NCI-H1092 treated with DMSO at 0.1 percent for 48 hours (cell line): ENCODE measurements at places on chromosomes 11 and 22.
A peak's percentile ranks its signal among the peaks of the same experiment; 100 is the strongest.

GRCh38 chr11:95563859-95564258, 225.7 kb downstream of the FAM76B start:
- no peak for DNase-seq

- no peak for DNase-seq
Measured at GRCh38 chr22:32542677-32543357, 68.2 kb downstream of the FBXO7 start.

GRCh38 chr11:85626496-85626895, 648 bp downstream of the DLG2 start:
- DNase-seq: peak; percentile 22

DNA sequence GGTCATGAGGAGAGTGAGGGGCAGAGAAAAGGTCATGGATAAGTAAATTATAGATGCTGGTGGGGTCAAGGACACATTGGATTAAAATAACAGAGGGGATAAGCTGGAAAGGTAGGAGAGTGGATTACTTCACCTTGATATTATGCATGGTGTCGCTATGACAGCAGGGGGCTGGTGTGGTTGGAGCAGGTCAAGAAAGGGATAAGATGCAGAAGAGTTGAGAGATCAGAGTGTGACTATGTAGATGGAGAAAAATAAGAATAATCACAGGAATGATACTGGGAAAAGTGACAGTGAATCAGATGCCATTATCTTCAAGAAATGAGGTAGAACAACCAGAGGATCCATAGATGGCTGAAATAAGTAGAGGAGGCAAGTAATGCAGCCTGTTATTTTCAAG, 29.4 kb upstream of the AMOTL1 start:
- DNase-seq: no peak

DNA sequence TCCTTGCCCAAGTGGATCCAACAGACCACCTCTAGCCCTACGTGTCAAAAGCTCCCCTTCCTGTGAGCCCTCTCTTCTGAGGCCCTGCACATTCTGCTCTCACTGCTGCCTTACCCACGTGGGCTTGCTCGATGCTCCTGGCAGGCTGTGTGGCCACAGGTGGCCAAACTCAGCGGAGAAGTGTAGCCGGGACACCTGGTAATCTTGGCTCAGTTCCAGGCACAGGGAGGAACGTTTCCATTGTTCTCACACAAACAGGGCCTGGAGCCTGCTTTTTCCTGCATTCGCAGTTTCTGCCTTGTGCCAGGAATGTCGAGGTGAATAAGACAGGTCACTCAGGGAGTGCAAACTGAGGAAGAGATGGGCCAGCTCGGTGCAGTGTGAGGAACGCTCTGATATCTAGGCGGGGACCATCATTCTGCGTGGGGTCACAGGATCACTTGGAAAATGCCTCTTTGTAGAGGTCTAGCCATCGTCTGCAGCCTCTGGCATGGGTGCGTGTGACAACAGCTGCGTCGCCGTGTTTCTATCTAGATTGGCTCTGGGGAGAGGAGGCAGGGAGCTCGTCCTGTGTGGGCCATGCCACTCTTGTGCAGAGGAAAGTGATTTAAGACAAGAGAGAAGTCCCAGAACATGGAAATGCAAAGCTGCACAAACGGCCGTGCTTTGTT, 127.6 kb upstream of the PARVA start:
- DNase-seq: peak; percentile 96

- DNase-seq: peak; percentile 39
Measured at GRCh38 chr22:22786301-22787115, 101.1 kb upstream of the IGLL5 start.

DNA sequence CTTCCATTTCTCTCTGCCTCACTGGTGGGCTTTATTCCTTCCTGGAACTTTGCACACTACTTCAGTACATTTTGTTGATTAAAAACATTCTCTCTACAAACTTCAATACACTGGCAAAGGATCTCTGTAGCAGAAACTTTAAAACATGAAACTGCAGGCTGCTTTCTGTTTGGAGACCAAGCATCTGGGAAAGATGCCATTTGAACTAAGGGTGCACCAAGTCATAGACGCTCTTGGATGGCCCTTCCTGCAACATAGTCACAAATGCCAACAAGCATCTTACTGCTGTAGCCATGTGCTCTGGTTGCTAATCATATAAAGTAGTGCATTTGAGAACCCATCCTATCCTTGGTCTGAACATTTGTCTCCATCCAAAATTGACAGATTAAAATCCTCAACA, 56.4 kb downstream of the SNX19 start:
- no peak for DNase-seq

GRCh38 chr11:27409049-27409448, 46.0 kb upstream of the CCDC34 start:
- DNase-seq: no peak

DNA sequence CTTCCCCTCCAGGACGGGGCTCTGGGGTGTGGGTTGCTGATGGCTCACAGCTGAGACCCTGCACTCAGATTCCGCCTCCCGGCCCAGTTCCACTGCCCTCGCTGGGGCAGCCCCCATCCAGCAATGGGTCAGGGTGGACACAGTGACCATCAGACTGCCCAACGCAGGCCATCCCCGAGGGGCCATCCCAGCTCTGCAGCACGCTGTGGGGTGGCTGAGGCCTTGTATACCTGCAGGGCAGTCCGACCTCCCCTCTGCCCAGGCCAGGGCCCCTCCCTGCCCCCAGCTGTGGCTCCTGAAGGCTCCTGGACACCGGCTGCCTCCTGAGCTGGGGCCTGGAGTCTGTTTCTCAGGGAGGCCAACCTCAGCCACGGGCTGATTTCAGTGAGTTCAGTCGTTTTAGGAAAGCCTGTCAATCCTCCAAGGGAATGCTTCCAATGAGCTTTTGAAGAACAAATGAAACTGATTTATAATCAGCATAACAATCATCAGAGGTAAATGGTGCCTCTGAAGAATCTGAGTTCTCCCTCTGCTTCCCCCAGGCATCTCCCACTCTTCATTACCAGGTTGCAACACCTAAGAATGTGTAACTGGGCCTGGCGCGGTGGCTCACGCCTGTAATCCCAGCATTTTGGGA, 95.1 kb downstream of the CELSR1 start:
- no peak for DNase-seq

- no peak for DNase-seq
Measured at GRCh38 chr11:130781931-130782330, 134.3 kb downstream of the SNX19 start.

DNA sequence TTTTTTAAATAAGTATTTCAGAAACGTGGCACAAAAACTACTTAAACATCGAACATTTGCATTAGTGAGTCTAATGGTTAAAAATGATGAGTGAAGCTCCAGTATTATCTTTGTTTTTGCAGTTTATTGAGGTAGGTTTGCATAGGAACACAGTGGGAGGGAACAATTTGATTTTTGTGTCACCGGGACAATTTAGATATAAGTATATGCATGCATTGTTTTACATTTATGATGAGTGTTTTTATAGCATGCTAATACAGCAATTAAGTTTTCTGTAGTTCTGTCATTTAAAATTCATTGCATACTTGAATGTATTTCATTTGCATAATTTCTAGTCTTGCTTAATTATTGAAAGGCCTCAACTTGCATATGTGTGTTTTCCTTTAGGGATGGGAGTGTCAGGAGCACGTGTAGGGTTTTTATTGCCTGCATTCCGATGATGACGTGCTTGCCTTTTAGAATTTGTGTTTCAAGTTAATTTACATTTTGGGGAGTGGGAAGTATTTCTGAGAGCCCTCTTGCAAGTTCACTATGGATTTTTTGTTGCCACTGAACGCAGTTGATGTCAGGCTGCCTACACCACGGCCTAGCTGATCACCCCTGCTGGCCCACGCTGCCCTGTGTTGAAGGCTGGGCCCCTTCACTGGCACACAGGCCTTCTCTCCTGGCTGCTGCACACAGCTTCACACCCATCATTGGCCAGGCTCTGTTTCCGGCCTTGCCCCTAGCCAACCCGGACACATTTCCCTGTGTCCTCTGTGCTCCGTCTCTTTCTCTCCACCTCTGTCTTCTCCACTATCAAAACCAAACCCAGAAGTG, 120.9 kb downstream of the TBC1D22A start:
- no peak for DNase-seq

GRCh38 chr22:49111085-49111484, 716.6 kb downstream of the BRD1 start:
- DNase-seq: no peak

GRCh38 chr11:65329478-65329877, 4.2 kb upstream of the DPF2 start:
- no peak for DNase-seq

GRCh38 chr11:104060004-104060794, 23.8 kb downstream of the DDI1 start:
- no peak for DNase-seq

DNA sequence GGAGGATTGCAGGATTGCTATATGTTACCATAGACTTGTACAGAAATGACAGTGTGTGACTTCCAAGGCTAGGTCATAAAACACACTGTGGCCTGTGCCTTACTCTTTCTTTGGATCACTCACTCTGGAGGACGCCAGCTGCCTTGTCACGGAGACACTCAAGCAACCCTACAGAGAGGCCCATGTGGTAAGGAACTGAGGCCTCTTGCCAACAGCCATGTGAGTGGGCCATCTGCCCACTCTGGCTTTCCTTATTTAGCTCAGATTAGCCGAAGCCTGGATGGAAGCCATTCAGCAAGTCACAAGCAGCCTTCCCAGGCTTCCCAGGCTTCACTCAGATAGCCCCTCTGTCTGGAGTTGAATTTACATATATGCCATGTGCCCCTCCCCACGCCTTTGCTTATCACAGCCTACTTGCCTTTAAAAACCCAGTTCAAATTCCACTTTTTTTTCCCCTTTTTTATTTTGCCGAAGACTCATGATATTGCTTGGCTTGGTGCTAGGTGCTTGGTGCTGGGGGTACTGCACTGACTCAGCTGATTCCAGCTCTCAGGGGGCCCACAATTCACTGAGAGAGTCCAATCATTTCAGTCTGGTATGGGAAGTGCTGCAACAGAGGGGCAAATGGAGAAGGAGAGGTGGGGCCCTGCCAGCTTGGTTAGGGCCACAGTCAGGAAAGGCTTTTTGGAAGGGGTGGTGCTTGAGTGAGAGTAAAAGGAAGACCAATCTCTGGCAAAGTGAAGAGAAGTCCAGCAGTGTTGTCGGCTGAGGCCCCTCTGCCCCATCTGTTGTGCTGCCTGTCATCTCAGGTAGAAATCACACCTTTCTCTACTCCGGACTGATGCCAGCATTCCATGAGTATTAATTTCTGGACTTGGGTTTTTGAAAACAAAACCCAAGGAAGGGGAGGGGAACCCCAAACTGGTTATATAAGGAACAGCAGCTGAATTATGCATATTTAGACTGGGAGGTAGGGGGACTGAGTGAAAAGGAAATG, 14.5 kb upstream of the P4HA3 start:
- peak; percentile 78 for DNase-seq

DNA sequence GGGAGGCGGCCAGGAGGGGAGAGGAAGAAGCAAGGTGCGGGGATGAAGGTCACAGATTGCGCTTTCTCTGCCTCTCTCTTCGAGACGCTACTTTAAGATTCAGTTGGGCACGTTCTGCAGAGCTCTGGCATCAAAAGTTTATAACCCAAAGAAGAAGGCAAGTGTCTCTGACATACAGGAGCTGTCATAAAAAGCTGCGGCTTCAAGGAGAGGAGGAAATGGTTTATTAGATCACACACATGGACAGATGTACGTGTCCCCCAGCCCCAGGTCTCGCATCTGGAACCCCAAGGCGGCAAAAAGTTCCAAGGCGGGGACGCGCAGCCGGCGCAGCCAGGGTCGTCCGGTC, 589.0 kb downstream of the OPCML start:
- peak; percentile 40 for DNase-seq

DNA sequence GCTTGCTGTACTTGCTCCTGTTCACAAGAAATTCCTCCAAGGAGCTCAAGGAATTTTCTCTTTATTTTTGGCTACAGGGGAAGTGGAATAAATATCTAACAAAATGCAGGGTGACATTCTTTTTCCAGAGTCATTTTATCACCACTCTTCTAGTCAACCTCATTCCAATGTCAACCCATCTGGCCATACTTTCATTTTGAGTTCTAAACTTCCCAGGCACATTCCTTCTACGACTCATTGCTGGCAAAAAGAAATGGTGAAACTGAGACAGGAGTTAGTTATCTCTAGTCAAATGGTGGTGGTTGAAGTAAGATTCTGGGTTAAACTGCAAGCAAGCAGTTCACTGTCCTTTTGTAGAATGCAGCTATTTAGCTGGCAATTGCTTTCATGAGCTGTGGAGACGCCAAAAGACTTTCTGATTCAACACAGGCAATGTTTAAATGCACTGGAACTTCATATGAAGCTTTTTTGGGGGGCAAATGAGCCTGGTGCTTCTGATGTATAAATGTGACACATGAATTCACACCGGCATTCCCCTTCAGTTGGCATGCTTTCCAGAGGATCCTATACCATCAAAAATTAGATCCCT, 304.6 kb downstream of the CADM1 start:
- no peak for DNase-seq

GRCh38 chr22:19105867-19106802, 16.1 kb downstream of the DGCR2 start:
- no peak for DNase-seq

GRCh38 chr22:46824344-46824909, 62.0 kb downstream of the TBC1D22A start:
- no peak for DNase-seq
